Left ventricle myocardium inferior (tissue), 1 donor: ENCODE measurements at places on chromosomes 7 and 10.

DNA sequence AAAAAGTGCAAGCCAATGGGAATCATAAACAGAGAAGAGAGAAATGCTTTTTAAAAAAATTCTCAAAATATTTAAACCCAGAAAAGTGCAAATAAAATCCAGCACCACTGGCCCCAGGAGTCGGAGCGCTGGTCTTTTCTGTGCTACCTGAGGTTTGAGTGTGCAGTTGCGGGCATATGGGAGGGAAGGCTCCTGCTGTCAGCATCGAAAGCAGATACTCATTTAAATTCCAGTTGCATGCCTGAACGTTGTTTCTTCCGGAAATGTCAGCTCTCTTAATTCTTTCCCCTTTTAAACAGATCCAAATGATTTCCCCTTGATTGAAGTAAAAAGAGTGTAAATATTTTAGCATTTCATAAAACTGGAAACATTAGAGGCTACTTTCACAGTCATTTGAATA, 240.5 kb upstream of the GPR26 start:
- no peak for DNase-seq

DNA sequence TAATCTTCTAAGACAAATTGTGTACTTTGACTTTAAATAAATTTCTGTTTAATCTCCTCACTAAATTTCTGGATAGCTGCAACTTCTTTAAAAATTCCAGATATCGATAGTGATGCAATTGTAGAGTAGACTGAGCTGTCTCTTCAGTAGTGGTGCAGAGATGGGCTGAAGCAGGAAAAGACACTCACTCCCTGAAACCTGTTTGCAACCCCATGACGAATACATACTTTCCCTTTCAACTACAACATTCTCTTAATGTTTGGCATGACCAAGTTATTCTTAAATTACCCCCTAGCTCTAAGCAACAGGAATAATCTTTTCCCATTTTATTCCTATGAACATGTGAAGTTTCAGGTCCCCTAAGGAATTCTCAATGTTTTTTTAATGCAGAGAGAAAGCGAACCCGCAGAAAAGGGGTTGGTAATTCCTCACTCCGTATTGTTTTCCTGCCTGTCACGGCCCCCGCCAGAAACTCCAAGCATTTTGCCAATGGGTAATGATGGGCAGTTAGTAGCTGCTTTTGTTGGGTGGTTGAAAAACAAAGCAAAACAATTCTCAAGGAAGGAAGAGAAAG, 1.3 kb downstream of the THSD7A start:
- no peak for DNase-seq

DNA sequence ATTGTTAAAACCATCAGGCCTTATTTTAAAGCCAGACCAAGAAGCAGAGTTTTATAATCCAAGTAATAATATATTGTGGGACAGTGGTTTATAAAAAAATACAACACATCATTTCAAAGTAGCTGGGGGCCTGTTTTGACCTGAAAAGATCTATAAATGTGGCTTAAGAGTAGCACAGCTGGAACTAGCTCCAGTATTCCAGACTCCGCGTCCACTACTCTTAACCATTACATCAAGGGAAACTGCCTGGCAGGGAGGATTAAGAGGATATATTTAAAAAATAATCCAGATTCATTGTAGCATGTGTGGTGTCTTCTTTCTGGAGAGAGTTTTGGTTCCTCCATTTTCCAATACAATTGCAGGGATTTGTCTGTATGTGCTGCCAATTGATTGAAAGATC, 67.3 kb downstream of the MET start:
- DNase-seq, result no peak

- no peak for DNase-seq
Observed at GRCh38 chr10:111392159-111392558, 315.3 kb downstream of the ADRA2A start.

DNA sequence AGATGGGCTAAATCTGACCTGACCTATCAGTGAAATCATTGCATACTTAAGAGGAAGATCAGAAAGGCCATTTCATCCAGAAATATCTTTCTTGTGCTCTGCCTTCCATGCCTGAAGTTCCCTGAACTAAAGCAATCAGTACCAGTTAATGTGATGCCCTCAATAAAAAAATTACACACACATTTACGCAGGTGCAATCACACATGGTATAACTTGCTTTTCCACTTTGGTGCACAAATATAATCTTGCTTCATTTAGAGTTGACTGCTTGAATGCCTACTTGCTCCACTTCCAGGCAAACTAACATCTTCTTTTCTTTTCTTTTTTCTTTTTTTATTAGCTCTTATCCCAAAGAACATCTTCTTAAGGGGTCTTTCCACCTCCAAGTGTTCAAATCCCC, 58.3 kb upstream of the KIF5B start:
- no peak for DNase-seq

DNA sequence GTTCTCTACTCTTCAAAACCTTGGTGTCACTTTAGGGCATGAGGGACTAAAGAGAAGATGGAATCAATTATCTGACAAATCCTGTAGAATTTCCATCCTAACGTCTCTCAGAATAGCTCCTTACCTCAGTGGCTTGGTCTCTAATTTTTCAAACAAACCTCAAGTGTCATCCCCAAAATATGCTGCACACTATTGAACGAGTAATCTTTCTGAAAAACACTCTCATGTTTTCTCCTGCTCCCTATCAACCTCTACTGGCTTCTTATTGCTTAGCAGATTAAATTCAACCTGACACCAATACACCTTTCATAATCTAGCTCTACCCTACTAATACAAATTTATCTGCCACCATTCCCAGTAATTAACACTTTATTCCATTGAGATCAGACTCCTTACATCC, 8.5 kb downstream of the CNOT4 start:
- no peak for DNase-seq

- DNase-seq, result no peak
Observed at GRCh38 chr7:13827716-13828115, 161.8 kb downstream of the ETV1 start.

DNA sequence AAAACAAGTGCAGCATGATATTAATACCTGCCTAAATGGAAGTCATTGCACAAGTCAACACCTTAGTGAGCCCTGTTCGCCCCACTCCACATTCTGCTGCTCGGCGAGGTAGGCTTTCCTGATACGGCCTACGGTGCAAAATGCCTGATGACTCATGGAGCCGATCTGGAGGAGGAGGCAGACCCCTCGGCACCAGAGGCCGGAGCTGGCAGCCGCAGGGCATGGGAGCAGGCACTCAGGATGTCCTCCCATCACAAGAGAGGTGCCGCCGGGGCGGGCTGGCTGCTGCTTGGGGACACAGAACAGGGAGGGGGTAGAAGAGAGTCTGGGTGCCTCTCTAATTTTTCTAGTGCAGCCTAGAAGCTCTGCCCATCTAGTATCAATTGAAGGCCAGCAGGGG, 418.5 kb upstream of the MGMT start:
- no peak for DNase-seq

GRCh38 chr7:116075351-116076145, 45.0 kb upstream of the TFEC start:
- DNase-seq, result no peak

DNA sequence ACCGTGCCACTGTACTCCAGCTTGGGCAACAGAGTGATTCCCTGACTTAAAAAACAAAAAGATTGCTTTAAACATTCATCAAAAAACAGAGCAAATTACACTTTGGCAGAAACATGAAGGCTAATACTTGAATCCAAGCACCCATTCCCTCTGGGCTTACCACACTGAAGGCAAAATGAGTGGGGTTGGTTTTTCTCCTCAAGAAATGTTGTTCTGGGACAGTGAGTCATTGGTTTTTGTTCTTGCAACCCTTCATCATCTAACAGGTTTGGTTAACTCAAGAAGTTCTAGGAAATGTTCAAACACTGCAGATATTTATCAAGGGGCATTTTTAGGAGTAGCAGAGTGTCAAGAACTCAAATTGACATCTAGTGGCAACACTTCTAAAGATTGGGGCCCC, 60.5 kb downstream of the KIAA1217 start:
- no peak for DNase-seq

- no peak for DNase-seq
Observed at GRCh38 chr7:151388007-151388297, 21.9 kb downstream of the WDR86 start.

GRCh38 chr7:117124591-117125220, 171.4 kb downstream of the ST7 start:
- peak; percentile 58 for DNase-seq

GRCh38 chr10:131788386-131788785, 112.4 kb upstream of the PPP2R2D start:
- no peak for DNase-seq

DNA sequence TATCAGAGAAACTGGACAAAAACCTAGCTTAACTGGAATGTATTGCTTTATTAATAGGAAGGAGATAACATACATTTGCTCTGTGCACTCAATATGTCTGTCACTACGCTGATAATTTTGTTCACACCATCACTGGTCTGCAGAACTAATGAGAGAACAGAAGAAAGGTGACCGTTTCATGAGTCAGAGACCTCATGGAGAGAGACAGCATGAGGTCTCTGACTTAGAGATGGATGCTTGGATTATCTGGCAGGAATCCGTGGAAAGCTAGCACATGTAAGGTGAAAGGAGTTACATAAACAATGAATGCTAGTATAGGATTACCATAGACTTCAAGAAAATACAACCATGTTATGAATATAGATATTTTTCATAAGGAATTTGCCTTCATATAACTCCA, 947.3 kb downstream of the IPMK start:
- no peak for DNase-seq

DNA sequence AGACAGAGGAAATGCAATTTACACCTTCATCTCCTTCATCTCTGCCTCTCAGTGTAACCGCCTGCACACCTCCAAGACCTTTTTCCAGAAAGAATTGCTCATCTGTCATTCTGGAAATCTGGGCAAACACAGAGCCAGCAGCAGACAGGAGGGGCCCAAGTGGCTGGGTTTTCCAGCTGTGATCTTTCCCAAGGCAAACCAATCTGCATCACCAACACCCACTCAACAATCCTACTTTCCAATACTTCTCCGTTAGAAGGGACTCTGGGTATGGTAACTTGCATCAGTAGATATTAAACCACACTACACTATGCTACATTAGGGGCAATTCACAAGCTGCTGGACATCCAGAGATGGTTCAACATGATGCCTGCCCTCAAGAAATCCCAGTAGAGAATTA, 781.8 kb upstream of the AUTS2 start:
- no peak for DNase-seq
